ENCODE measurements at places on chromosomes 6 and 20.

DNA sequence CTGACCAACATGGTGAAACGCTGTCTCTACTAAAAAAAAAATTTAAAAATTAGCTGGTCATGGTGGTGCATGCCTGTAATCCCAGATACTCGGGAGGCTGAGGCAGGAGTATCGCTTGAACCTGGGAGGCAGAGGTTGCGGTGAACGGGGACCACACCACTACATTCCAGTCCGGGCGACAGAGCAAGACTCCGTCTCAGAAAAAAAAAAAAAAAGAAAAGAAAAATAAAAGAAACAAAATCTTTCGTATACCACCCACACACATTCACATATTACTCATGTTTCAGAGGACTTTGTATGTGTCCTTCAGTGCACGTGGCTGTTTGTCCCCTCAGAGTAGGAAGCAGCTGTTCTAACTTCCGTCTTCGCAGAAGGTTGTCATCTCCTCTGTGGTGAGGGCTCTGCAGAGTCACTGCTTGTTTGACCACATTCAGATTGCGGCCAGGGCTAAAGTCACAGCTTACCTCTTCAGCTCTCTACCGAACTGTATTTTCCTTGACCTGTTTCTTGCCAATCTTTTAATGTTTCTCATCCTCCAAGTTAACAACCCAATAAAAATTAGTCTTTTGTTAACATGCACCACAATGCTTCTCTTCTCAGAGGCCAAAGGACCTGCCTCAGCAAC, 36.6 kb upstream of the HIVEP1 start:
- peak; percentile 95 for DNase-seq

DNA sequence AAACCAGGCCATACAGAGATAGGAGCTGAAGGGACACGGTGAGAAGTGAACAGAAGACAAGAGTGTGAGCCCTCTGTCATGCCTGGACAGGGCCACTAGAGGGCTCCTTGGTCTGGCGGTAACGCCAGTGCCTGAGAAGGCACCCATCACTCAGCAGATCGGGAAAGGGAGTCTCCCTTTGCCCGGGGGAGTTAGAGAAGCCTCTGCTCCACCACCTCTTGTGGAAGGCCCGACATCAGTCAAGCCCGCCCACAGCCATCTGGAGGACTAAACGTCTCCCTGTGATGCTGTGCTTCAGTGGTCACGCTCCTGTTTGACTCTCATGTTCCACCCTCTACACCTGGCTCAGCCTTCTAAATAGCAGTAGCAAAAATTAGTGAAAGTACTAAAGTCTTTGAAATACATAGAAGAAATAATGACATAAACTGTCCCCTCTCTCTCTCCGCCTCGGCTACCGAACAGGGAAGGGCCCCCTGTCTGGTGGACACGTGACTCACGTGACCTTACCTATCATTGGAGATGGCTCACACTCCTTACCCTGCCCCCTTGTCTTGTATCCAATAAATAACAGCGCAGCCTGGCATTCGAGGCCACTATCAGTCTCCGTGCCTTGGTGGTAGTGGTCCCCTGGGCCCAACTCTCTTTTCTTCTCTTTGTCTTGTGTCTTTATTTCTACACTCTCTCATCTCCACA, 66.7 kb downstream of the RPP21 start:
- peak; percentile 75 for DNase-seq

- peak; percentile 82 for DNase-seq
These were observed 92.6 kb downstream of the RNGTT start for GRCh38 chr6:88870717-88871330.

DNA sequence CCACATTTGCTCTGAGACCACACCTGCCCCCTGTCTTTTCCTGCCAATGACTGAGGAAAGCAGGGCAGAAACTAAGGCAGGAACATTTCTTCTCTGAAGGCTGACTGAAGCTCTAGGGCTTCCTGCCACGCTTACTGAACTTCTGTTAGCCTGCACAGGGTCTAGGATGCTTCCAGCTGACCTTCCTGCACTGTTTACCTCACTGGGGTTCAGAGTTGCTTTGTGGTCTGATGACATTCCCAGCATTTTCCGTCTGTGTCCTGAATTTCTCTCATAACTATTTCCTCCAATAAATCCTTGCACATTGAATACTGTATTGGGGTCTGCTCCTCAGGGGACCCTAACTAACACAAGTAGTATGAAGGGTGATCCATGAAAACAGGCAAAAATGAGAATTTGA, 29.5 kb upstream of the HLA-A start:
- DNase-seq = no peak

DNA sequence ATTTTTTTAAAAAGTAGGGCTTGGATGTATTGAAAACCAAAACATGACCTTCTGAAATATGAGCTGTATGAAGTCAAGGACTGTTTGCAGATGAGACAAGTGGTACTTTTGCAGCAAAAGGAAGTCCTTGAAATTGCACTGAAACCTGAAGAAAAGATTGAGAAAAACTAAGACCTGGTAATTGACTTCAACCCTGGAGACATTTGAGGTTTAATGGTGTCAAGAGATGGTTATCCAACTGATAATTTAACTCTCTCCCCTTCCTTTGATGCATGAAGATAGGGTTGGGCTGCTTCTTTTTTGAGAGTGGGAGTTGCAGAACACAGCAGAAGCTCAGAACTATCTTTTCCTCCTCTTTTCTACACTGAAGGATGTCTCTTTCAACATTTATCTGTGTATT, 180.9 kb upstream of the DTNBP1 start:
- DNase-seq = no peak

- DNase-seq = no peak
These were observed 58.2 kb downstream of the SPACA1 start for GRCh38 chr6:88105741-88106340.

DNA sequence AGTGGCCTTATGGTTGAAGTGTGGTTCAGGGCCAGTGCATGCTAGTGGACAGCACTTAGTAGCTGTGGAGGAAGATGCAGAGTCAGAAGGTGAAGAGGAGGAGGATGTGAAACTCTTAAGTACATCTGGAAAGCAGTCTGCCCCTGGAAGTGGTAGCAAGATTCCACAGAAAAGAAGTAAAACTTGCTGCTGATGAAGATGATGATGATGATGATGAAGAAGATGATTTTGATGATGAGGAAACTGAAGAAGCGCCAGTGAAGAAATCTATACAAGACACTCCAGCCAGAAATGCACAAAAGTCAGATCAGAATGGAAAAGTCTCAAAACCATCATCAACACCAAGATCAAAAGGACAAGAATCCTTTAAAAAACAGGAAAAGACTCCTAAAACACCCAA, 28.9 kb downstream of the MDFI start:
- DNase-seq = no peak

DNA sequence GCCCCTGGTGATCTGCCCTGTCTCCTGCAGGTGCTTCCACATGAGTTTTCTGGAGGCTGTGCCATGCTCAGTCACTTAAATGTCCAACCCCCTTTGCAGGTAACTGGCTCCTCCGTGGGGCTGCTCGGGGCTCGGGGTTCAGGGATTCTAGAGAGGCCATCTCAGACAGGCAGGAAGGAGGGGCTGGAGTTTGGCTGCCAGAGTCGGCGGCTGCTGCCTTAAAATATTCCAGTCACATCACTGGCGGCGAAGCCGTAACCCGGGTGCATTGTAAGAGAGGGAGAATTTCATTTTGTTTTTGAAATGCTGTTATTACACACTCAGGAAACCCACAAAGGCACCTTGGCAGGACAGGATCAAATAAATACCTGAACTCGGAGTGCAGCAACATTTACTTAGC, 212.9 kb upstream of the PMEPA1 start:
- no peak for DNase-seq

GRCh38 chr6:26051665-26052310, 35.4 kb upstream of the HFE start:
- no peak for DNase-seq

Data from hematopoietic multipotent progenitor cell treated with erythropoietin and hydrocortisone succinate and interleukin-3 and kit ligand, for 4 days (in vitro differentiated cells).